ENCODE measurements at places on chromosomes 16 and 17.

DNA sequence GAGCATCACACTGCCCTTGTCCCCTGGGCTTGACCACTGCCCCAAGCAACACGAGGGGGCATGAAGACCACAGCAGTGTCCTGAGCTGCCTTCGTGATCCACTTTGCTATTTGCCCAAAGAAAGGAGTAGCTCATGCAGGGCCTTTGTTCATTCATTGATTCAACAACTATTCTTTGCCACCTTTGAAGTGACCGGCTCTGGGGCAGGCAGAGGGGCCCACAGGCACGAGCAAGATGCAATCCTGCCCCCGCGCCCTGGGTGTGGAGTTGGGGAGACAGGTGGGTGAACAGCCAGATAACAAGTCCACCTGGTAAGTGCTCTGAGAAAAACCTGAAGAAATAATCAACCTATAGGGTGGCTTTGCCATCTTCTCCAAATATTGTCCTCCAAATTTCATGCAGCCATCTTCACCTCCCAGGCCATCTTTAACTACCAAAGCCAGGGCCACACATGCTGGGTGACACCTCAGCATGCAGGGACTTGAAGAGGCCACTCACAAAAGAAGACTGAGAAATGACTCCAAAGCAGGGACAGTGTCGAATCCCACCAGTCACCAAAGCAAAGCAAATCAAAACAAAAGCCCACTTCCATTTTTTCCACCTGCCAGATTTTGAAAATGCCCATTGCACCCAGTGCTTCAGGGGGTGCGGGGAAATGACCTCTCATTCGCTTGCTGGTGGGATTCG is 18.2 kb upstream of the RBFOX3 start:
- no peak for DNase-seq

DNA sequence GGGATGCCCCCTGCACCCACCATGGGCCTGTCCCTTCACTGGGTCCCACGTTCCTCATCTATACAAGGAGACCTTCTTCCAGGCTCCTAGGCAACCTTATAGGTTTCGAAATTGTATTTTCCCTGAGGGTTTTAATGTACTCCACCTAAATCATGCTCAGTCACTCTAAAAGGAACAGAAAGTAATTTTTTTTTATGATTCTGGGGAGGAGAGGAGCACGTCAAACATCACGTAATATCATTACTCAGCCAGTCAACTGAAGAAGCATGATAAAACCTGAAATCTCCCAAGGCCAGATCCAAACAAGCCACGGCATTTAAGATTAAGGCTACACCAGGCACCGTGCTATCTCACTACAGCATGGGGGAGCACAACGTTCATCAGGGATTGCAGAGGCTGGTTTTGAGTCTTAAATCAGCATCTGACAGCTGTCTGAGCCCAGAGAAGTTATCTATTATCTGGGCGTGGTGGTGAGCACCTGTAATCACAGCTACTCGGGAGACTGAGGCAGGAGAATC is 3.9 kb upstream of the TMEM114 start:
- no peak for DNase-seq

DNA sequence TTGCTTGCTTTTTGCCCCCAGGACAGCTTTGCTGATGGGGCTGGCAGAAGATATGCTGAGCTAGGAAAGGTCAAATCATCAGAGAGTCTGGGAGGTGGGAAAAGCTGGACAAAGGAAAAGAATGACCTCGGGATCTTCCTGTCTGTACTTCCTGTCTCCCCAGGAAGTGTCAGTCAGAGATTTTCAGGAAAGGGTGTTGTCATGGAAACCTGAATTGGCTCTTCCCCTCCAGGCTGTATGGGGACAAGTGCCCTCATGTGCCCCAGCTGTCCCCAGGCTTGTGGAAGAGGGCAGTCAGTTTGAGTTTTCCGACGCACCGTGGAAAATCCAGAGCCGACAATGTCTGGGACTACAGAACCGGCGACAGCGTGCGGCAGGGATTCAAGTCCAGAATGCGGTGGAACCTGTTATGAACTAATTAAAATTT is 122.7 kb upstream of the ZFHX3 start:
- no peak for DNase-seq

- DNase-seq, result no peak
Measured at GRCh38 chr17:11644265-11645212, 46.3 kb downstream of the DNAH9 start.

- no peak for DNase-seq
Measured at GRCh38 chr17:60160829-60161501, 11.2 kb downstream of the CA4 start.

- DNase-seq, result no peak
Measured at GRCh38 chr17:43092901-43093300, 32.3 kb downstream of the BRCA1 start.

- no peak for DNase-seq
Measured at GRCh38 chr16:52611817-52612673, 65.1 kb upstream of the TOX3 start.

GRCh38 chr16:86556576-86556975 is 1.5 kb upstream of the MTHFSD start:
- DNase-seq, result no peak

Data from activated T-helper 9 cell treated with anti-CD3 and anti-CD28 coated beads, Interleukin-2, amount 50 U/mL, for 16 hours (primary cell).